ENCODE measurements at places on chromosomes 2 and 18. TPM values are rescaled to one million over a fixed set of nuclear protein-coding genes. Genes with fewer than 3 reads are reported as not detected.

Gene CREB1
- 74.0 TPM for total RNA-seq

Gene LBX2
- not detected for total RNA-seq

Gene CDH2
- 7.7 TPM for total RNA-seq

Gene NAT8
- total RNA-seq = 1.1 TPM

Gene ZNF2
- total RNA-seq = 3.7 TPM

Gene LONRF2
- total RNA-seq = 133 TPM

Gene AMER3
- total RNA-seq = not detected

Gene UCN
- 1.4 TPM for total RNA-seq

Gene AOX1
- 59.9 TPM for total RNA-seq

Gene DQX1
- total RNA-seq = 1.1 TPM

Gene BUB1
- total RNA-seq = 0.17 TPM

Gene APOB
- 0.46 TPM for total RNA-seq

Gene RSAD2
- total RNA-seq = 9.2 TPM

Gene NDUFB3
- 47.6 TPM for total RNA-seq

Gene SMYD1
- 0.05 TPM for total RNA-seq

Gene MTCL1
- 9.6 TPM for total RNA-seq

Gene TUBA3E
- total RNA-seq = not detected

Gene CTAGE1
- not detected for total RNA-seq

Gene NDC80
- 0.36 TPM for total RNA-seq

All from ovary (tissue), 10 donors.